Central memory CD4-positive, alpha-beta T cell (primary cell): ENCODE measurements at places on chromosomes 13 and 19.

DNA sequence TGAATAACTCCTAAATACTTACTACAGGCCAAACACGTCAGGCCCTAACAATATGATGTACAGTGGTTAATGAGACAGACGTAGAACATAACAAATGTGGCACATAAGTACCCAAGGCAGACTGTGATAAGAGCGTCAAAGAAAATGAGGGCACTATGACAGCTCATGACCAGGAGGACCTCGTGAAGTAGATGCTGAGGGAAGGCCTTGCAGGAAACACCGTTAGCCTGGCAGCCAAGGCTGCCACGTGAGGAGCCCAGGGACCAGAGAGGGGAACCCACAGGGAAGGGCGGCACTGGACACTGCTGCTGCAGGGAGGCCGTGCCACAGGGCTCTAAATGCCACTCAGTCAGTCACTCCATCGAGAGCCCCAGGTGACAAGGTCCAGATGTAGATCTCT lies 5.7 kb downstream of the TUBGCP3 start:
- DNase-seq = no peak

DNA sequence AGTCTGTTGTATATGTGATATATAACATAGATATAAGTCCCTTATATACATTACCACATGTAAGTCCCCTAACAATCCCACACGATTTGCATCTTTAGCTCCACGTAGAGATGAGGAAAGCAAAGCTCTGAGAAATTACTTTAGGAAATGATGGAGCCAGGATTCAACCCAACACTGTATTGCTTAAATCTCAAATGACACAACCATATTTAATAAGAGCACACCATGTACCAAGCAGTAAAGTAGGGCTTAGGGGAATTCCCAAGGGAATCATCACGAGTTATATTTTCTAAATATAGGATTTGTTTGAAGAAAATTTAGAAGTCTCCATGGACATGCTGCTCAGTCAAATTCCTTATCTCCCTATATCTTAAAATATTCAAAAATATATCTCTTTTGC lies 61.3 kb upstream of the POMP start:
- DNase-seq = no peak

- DNase-seq = no peak
Measured at GRCh38 chr13:32553720-32554119, 15.1 kb upstream of the N4BP2L2 start.

DNA sequence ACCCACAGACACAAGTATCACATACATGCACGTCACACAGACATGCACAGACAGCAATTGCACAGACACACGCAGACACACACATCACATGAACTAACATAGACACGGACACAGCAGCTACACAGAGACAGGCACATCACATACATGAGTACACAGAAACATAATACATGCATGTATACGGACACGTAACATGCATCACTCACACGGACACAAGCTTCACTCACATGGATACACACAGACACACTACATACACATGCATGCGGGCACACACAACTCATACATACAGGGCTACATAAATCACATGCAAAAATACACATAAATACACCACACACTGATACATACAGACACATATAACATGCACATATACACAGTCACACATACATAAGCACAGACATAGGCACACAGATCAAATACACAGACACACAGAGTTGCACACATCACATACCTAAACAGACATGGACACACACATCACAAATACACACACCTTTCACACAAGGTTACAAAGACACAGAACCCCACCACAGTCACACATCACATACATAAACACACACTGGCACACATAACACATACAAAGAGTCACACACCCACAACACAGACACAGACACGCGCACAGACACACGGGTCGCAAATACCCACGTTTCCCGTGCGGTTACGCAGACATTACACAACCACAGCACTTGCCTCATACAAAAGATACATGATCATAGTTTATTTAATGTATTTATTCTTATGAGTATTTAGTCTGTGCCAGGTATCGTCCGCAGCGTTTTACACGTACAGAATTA lies 1.1 kb upstream of the LMTK3 start:
- peak; percentile 24 for DNase-seq
